ENCODE measurements at places on chromosomes 3 and 15. TPM values are rescaled to one million over a fixed set of nuclear protein-coding genes. Genes with fewer than 3 reads are reported as not detected.

BSN gene
- 0.07 TPM for total RNA-seq

WNT5A gene
- total RNA-seq: 19.6 TPM

DNA sequence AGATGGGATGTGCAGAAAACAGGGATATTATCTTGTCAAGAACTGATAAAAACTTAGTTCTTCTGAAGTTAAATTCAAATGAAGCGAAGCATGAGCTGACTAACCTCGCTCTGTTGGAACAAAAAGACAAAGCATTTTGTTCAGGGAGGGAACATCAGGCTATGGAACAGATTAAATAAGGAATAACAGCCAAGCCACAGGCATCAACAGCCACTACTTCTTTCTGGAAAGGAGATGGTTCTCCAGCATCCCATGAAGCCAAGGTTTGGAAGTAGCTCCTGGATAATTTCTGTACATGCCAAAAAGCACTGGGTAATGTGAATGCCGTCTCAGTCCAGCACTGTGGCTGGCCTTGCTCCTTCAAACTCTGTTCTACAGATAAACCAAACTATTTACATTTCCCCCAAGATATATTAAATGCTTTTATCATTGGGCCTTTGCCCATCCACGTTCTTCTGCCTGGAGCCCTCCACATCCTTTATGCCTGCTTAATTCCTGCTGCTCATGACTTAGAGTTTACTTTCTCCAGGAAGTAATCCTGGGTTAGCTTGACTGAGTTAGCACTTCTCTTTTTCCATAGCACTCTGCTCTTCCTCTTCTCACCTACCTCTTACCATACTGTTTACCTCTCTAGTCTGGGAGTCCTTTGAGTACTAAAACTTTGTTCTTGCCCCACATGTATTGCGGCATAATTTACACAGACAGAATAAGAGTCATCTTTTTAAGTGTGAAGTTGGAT, 232.0 kb downstream of the CLSTN2 start:
- DNase-seq: no peak

GRCh38 chr3:187074846-187075245, 64.5 kb downstream of the RPL39L start:
- no peak for DNase-seq

- no peak for DNase-seq
Measured at GRCh38 chr3:134034005-134034785, 4.5 kb upstream of the SLCO2A1 start.

DNA sequence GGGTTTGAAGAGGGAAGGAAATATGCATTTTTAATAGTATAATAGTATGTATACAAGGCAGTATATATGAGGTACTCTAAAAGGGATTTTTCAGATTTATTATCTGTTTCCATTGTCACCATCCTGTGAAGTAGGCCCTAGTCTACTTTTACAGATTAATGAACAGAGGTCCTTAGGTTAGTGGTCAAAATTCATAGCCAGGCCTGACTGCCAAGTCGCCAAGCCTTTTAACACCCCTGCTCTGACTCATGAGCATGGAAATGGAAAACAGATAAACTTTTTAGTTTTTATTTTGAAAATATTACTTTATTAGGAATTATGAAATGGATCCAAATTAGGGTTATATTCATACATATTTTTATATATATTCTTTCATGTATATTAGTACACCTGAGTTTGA, 146.9 kb downstream of the BBX start:
- no peak for DNase-seq

DNA sequence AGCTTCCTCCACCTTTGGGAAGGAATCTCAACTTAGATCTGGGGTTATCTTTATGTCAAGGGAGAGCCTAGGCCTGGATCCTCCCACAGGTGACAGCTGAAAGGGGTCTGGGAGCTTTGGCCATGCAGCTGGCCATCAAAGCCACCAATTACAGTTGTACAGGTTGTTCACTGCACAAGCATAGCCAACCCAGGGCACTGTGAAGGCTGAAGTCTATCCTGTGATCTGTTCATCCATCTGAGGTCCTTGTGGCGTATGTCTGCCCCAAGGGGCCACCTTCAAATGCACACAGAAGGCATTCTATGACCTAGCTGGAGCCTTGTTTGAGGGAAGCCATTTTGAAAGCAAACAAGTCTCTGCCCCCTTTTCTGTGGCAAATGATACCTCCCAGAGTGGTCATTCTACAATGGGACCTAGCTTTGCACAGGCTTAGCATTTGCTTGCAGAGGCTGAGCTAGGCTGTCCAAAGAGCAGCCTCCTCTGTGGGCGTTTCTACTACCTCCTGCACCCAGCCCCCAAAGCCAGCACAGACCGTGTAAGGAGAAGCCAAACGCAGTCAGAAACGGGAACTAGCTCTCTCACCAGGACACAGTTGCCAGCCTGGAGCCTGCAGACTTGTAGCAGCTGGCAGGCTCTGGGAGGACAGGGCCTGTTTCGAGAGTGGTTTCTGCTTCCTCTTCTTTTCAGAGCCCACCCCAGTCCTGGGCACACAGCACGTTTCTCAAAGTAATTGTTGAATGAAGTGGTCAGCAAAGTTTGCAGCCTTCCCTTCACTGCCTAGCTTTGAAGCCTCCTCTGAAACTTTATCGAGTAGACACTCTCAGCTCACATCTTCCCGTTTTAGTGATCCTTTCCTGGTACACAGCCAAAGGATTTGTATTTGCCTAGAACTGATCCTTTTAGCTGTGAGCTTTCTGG, 157.3 kb upstream of the SMAD3 start:
- no peak for DNase-seq

GRCh38 chr3:112653881-112654300, 12.9 kb upstream of the CCDC80 start:
- peak; percentile 80 for DNase-seq
